Uterus (tissue), 4 donors: ENCODE measurements at places on chromosomes 1 and 21. TPM values are rescaled to one million over a fixed set of nuclear protein-coding genes. Genes with fewer than 3 reads are reported as not detected.

DNA sequence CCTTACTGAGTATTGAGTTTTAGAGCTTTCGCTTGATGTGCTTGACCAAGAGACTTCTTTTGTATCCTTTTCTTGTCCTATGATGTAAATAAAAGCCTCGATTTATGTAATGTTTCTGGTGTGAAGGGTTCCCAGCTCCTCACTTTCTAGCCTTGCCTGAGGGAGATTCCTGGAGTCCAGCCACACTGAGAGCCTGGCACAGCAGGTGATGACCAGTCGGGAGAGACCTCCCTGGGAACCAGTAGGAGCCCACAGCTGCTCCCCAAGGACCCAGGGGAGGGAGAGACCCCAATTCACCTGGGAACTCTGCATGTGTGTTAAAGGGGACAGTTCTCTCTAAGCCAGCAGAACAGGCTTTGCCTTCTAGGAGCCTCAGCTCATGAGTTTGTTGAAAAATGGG lies 8.9 kb downstream of the C1orf115 start:
- no peaks in the 10 kb centered on the region for H3K27me3 ChIP-seq
- no peaks in the 10 kb centered on the region for H3K36me3 ChIP-seq

OR2T3 gene
- total RNA-seq, result not detected

KISS1 gene
- total RNA-seq, result not detected

C4BPB gene
- total RNA-seq, result not detected

DNA sequence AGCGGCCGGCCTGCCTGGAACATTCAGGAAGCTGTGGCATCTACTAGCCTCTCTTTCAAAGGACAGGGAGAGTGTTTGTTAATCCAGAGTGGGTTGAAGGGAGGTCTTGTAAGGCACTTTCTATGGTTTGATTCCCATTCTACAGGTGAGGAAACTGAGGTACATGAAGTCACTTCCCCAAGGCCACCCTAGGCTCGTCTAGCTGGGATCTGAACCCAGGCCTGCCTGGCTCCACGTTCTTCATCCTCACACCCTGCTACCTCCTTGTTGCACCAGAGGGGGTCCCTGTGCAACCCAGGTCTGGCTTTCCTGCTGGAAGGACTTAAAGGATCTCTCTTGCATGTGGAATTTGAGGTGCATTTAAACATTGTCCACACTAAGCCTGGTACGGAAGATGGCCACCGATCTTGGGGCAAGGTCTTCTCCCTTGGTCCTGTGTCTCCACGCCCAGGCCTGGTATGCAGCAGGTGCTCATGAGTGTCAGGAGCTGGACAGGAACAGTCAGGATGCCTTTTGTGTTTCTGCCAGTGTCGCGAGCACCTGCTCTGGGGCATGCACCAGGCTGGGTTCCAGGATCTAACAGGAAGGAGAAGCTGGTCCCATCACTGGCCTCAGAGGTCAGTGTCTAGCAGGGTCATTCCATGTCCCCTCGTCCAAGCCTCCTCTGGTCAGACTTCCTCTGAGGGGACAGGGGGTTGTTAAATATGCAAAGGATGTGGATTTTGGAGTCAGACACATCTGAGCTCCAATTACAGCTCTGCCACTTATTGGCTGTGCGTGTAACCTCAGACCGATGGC lies 103.2 kb upstream of the RUNX3 start:
- H3K27me3 ChIP-seq, result no peaks in the 10 kb centered on the region
- no peaks in the 10 kb centered on the region for H3K4me1 ChIP-seq
- no peak overlapping the region for H3K4me3 ChIP-seq
- no peak for DNase-seq
- H3K27ac ChIP-seq, result no peak overlapping the region

DNA sequence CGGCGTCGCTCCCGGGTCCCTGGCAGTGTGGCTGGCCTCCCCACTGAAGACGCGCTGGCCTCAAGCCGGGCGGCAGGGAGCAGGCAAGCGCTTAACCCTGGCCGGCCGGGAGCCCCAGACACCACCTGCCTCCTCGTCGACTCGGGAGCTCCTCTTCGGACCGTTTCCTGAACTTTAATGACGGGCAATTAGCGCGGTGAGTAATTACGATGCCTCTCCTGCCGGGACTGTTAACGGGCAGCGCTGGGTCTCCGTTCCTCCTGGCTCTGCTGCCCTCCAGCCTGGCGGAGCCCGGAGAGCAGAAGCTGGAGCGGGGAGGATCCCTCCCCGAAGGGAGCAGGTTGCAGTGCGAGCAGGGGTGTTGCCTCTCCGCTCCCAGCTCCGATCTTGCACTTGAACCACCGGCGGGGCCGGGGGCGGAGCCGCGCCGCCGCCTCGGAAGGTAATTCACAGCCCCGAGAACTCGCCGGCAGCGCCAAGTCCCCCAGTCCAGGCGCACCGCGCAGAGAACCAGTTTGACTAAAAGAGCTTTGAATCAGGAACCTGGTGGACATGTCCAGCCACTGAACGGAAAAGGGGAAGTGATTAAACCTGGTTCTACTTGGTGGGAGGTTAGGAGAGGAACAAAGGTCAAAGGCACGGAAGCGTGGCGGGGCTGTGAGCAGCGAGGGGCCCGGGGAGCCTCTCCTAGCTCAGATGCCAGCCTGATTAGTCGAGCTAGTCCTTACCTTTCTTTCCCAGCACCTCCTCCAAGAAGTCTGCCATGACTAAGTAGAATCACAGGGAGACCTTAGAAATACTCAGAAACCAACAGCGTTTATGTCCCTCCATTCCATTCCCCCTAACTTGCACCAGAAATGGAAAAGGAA lies 18.3 kb upstream of the PLEKHA6 start:
- H3K27me3 ChIP-seq, result peaks cover 9% of the 10 kb centered on the region
- no peak overlapping the region for H3K27ac ChIP-seq
- H3K36me3 ChIP-seq, result no peaks in the 10 kb centered on the region
- DNase-seq, result no peak
- H3K4me1 ChIP-seq, result no peaks in the 10 kb centered on the region

FABP3 gene
- 28.2 TPM for total RNA-seq

- H3K27me3 ChIP-seq, result no peaks in the 10 kb centered on the region
- peaks cover 7% of the 10 kb centered on the region for H3K4me1 ChIP-seq
- H3K36me3 ChIP-seq, result no peaks in the 10 kb centered on the region
- H3K27ac ChIP-seq, result no peak overlapping the region
- DNase-seq, result no peak
These were observed 5.8 kb downstream of the SZT2 start for GRCh38 chr1:43395523-43395922.

MED8 gene
- 33.9 TPM for total RNA-seq

- no peaks in the 10 kb centered on the region for H3K36me3 ChIP-seq
- no peak overlapping the region for H3K4me3 ChIP-seq
These were observed 721.9 kb downstream of the PTPRU start for GRCh38 chr1:29958271-29958670.

RGS18 gene
- 2.1 TPM for total RNA-seq

RGS4 gene
- 1.3 TPM for total RNA-seq

DNA sequence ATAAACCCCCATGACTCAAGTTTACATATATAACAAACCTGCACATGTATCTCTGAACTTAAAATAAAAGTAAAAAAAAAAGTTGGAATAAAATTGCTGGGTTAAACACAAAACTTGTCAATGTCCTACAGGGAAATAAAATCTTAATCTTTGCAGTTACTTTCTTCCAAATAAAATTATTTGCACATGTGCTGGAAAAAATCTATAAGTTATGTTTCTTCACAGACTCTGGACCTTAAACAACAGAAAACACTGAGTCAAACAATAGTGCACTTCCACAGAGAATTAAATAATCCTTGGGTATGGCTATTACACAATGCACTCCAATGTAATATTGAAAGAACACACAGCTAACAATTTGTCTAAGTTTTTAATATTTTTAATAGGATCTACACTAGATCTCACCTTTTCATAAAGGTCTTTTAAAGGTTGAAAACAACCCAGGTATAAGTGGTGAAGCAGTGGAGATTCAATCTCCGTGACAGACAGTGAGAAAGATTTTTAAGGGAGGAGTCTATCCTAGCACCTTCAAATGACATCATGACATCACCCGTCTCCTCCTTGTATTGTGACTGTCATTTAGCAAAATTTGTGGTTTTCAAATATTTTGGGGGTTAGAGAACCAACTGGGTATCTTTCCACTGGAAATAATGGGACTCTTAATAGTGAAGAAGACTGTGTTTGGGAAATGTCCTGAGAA lies 25.2 kb upstream of the FGGY start:
- no peaks in the 10 kb centered on the region for H3K36me3 ChIP-seq
- no peaks in the 10 kb centered on the region for H3K27me3 ChIP-seq
- no peak overlapping the region for H3K27ac ChIP-seq
- no peak overlapping the region for H3K4me3 ChIP-seq
- no peaks in the 10 kb centered on the region for H3K4me1 ChIP-seq

ID3 gene
- 247 TPM for total RNA-seq

- peaks cover 10% of the 10 kb centered on the region for H3K4me1 ChIP-seq
These were observed 32.3 kb downstream of the URB1 start for GRCh38 chr21:32360401-32360975.

DNA sequence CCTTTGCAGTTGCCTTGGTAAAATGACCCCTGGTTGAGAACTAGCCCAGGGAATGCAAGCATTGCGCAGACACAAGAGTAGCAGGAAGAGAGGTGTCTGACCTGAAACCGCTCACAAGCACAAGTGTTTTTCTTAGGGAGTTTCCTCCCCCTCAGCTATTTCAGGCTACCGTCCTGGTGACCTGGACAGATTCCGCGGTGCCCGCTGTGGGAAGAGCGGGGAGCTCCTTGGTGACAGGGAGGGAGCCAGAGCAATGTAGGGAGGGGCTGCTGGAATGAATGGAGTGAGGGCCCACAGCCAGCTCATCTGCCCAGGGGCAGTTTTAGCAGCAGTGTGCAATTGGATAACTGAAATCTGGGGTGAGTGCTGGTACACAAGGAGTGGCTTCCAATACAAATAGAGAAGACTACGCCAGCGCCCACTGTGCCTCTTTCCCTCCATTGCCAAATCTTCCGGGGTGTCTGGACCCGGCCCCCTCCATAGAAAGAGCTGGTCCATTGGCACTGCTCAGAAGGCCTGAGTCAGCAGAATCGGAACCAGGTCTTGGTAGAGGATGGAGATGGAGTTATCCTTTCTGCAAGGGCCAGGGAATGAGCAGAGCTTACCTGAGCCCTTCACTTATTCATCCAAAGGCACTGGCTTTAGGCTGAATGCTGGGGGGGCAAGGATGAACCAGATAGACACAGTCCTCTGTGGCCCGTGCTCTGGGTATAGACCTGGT lies 82.8 kb downstream of the TRABD2B start:
- no peak for DNase-seq
- no peaks in the 10 kb centered on the region for H3K4me1 ChIP-seq
- no peak overlapping the region for H3K4me3 ChIP-seq
- no peaks in the 10 kb centered on the region for H3K36me3 ChIP-seq
- H3K27ac ChIP-seq, result no peak overlapping the region

RXFP4 gene
- total RNA-seq, result not detected

RHOU gene
- 41.2 TPM for total RNA-seq

- H3K27ac ChIP-seq, result peak overlapping the region; percentile 51
- no peaks in the 10 kb centered on the region for H3K36me3 ChIP-seq
- no peaks in the 10 kb centered on the region for H3K27me3 ChIP-seq
These were observed 50.1 kb downstream of the SSBP3 start for GRCh38 chr1:54355931-54356679.

- no peaks in the 10 kb centered on the region for H3K27me3 ChIP-seq
- no peaks in the 10 kb centered on the region for H3K36me3 ChIP-seq
- H3K27ac ChIP-seq, result no peak overlapping the region
- no peak for DNase-seq
These were observed 479.9 kb upstream of the ZP4 start for GRCh38 chr1:238370599-238370998.

BLACAT1 gene
- not detected for total RNA-seq

DNA sequence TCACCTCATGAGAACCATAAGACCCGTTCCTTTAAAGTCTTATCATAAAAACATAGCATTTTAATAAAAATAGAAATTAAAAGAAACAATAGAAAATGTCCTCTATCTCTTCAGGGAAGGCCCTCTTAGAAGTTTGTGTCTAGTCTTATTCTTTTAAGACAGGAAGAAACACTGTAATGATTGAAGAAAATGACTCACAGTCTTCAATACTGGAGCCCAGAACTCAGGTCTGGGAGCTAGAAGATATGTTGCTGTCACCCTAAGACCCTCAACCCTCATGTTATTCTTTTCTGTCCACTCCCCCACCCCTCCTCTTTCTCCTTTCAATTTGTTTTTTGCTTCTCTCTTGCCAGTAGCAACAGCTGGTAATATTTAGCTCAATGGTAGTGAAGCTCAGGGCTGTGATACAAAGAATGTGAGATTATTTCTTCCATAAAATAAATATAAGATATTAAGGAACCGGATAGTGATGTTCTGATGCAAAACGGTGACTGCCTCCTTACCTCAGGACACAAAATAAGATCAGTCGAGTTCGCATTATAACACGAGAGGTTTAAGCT lies 12.0 kb downstream of the DUSP10 start:
- no peak overlapping the region for H3K4me3 ChIP-seq
- H3K27ac ChIP-seq, result no peak overlapping the region
- H3K36me3 ChIP-seq, result no peaks in the 10 kb centered on the region
- no peaks in the 10 kb centered on the region for H3K27me3 ChIP-seq
- DNase-seq, result no peak

DNA sequence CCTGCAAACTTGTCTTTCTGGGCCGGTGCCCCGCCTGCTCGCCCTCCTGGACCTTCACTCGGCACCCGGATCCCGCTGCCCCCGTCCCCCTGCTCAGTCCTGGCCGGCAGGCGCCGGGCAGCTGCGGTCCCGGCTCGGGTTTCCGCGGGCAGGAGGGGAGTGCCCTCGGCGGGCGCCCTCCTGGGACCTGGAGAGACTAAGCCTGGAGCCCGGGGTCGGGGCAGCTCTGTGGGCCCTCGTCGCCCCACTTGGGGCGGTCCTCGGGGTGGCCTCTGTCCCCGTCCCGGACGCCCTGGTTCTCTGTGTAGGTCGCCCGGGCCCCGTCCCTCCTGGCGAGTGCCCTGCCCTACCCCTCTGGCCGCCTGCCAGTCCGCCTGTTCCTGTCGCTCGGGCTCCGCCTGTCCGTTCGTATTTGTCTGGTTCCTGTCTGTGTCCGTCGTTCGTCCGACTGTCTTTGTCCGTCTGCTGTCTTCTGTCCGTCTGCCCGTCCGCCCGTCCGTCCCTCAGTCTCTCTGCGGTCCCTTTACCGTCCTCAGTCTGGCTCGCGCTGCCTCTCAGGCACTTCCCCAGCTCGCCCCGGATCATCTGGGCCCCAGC lies 490 bp downstream of the SERINC2 start:
- peak overlapping the region; percentile 35 for H3K4me3 ChIP-seq
- H3K27me3 ChIP-seq, result peaks cover 4% of the 10 kb centered on the region
- H3K4me1 ChIP-seq, result no peaks in the 10 kb centered on the region

MAPKAPK2 gene
- total RNA-seq, result 27.4 TPM

GRCh38 chr1:237279629-237280028 lies 237.6 kb downstream of the RYR2 start:
- no peak overlapping the region for H3K27ac ChIP-seq
- no peak for DNase-seq
- no peaks in the 10 kb centered on the region for H3K27me3 ChIP-seq
- H3K4me1 ChIP-seq, result no peaks in the 10 kb centered on the region

TRAF5 gene
- total RNA-seq, result 17.1 TPM

- H3K4me3 ChIP-seq, result no peak overlapping the region
- no peak for DNase-seq
These were observed 4.1 kb downstream of the AXDND1 start for GRCh38 chr1:179369751-179370341.

KLHDC9 gene
- total RNA-seq, result 12.1 TPM
